ENCODE measurements at places on chromosomes 6 and 20.

GRCh38 chr6:26071135-26071534 is 16.1 kb upstream of the HFE start:
- no peak for DNase-seq

GRCh38 chr20:14384416-14385175 is 47.2 kb upstream of the FLRT3 start:
- DNase-seq = no peak

GRCh38 chr6:109269057-109269456 is 113.2 kb downstream of the CD164 start:
- no peak for DNase-seq

DNA sequence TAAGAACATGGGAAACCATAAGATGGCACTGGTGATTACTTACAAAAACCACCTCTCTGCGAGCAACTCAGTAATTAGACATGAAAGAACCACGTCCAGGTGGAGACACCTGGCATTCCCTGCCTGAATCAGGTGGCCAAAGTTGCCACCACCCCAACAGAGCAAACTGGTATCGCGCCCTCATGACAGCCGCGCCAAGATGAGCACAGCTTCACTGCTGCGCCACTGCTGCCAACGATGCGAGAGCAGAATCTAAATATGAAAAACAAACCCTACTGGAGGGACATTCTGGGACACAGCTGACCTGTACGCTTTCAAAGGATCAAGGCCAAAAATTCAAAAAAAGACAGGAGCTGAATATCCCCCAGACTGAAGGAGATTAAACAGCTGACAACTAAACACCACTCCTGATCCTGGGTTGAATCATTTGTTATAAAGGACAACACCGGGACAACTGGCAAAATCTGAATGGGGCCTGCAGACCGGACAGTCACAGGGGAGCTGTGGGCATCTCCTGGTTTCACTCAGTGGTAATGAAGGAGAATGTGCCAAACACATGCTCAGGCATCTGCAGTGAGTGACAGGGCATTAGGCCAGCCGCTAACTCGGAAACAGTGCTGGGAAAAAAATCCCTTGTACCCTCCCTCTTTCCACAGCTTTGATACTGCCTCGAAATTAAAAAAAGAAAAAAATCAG is 17.4 kb downstream of the CST7 start:
- DNase-seq = no peak

DNA sequence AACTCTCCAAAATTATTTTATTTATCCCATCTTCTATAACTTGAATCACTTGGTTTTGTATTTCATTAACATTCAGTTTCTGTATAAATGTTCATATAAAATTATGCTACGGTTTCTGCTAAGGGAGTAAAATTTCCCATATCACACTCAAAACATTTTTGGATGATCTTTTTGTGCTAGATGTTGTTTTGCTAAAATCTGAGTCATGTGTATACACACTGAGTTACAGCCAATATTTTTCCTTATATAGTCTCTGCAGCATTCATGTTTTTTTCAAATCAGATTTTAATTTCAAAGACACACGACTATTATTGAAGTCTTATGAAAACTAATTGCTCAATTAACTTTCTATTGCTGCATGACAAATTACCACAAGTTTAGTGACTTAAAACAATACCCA is 54.3 kb upstream of the SLC2A12 start:
- no peak for DNase-seq

DNA sequence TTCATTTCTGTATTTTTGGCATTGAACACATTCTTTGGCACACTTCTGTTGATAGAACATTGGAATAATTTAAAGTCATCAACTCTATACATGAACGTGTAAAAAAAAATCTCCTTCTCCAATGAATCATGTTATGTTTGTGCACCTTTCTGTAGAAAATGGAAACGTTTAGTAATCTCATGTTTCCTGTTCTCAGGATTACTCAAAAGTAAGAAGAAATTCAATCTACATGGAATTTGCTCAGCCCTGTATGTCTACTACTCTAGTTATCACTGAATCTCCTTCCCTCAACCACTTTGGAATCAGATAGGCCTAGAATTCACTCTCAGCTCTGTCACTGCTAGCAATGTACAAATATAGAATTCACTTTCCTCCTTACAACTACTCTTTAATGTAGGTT is 103.6 kb downstream of the COL21A1 start:
- no peak for DNase-seq

DNA sequence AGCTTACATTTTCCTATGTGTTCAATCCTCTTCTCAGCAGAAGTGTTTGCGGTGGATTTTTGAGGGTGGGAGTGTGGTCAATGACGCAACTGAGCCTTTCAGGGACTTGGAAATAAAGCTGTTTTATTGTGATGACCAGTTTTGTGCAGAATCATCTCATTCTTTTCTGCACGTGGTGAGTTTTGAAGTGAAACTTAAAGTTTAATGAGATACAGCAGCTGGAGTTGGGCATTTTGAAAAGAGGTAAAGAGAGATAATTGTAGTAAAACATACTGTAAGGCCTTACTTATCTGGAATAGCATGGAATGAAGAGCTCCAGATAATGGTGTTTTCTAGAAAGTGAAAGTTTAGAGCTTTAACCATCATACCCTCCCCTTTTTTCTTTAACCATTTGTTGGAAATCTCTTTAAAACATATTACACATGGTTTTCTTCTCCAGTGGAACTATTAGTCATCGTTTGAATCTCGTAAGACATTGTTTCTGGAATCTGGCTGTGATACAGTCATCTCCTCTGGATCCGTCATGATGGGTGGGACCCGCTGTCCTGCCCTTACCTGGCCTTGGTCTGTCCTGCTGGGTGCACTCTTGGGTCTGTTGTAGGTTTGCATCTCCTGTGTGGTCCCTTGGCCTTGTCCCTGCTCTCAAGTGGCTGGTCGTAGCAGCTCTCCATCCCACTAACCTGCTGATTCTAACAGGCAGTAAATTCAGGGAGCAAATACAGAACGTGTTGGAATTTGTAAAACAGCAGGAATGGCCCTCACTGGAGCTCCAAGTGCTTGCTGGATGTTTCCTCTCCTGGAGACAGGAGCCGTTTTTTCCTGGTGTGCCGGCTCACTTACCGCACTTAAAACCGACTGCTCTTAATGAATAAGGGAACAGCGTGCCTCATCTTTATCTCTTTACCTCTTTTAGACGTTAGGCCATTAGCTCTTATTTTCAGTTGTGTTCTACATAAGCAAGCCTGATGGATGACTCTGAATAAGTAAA is 29.8 kb downstream of the UST start:
- DNase-seq = peak; percentile 51

- no peak for DNase-seq
These were observed 14.7 kb upstream of the CCDC167 start for GRCh38 chr6:37514321-37514771.

DNA sequence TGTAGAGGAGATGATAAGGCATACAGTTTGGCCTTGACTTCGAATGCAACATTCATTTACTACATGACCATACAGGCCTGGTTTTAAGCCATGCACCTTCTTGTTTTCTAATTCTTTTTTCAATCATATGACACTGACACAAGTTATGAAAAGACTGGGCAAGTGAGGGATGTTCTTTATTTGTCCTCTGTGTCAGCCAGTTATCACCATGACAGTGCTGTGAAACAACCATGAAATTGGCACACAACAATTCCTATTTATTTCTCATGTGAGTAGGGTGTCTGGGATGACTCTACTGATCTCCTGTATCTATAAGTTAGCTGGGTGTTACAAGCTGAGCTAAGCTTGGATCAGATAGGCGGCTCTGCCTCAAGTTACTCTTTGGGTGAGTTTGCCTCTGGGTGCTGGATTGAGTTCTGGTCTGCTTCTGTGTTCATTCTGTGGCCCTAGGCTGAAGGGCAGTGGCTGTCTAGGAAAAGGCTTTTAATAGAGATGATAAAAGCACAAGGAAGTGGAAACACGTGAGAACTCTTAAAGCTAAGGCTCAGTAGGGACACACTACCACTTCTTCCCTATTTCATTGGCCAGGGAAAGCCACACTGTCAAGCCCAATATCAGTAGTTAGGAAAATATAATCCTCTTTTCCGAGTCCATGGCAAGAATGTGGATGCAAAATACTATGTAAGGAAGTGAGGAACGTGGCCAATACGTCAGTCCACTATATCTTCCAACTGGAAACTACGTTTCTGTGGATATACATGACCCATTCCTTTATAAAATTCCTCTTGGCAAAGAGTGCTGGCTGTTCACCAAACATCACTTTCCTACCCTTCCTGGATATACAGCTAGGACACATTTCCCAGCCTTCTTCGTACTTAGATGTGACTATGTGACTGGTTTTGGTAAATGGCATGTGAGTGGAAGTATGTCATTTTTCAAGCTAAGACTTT is 126.2 kb upstream of the RNF24 start:
- DNase-seq = no peak

DNA sequence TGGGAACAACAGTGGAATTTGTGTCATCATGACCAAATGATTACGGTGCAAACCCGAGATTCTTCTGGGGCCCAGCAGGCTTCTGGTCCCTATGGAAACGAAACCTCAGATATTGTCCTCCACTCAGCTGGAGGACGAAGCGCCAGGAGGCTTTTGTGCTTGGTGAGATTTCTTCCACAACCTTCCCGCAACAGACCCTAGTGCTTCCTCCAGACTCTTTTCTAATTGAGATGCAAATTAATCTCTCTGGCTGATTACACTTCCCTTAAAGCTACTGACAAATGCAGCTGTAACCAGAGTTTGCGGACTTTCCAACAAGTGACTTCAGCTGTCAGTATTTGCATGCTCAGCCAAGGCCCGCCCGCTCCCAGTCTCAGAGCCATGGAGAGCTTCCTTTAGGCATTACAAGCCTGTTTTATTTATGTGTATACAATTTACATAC is 96.0 kb downstream of the INSM1 start:
- no peak for DNase-seq

- no peak for DNase-seq
These were observed 2.5 kb downstream of the CCDC167 start for GRCh38 chr6:37496951-37497885.

- no peak for DNase-seq
These were observed 158.6 kb downstream of the RNF144B start for GRCh38 chr6:18545726-18546125.

- no peak for DNase-seq
These were observed 247.4 kb downstream of the TBC1D32 start for GRCh38 chr6:121086876-121087275.

DNA sequence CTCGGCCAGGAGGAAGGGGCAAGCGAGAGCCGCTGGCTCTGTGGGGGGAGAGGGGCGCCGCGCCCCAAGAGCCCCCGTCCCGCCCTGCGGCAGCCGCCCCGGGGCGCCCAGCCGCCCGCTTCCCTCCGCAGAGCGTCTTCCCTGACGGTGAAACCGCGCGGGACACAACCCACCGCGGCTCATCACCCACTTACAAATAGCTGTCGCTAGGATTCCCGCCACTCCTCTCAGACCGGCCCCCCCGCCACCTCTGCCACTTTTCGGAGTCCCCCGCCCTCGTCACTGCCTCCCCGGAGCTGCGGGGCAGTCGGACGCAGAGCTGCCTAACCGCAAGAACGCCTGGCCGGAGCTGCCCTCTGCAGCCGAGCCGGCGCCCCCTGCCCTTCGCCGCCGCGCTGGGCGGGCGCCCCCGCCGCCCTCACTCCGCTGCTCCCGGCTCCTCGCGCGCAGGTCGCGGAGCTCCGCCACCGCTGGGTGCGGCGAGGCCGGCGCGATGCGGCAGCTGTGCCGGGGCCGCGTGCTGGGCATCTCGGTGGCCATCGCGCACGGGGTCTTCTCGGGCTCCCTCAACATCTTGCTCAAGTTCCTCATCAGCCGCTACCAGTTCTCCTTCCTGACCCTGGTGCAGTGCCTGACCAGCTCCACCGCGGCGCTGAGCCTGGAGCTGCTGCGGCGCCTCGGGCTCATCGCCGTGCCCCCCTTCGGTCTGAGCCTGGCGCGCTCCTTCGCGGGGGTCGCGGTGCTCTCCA is at the start of gene SLC35D3:
Gene SLC35D3, plus strand, starts transcription at position 366 of the 749 bp plus-strand sequence. Its CDS starts 128 bp downstream, at position 494.
- DNase-seq = peak; percentile 55

DNA sequence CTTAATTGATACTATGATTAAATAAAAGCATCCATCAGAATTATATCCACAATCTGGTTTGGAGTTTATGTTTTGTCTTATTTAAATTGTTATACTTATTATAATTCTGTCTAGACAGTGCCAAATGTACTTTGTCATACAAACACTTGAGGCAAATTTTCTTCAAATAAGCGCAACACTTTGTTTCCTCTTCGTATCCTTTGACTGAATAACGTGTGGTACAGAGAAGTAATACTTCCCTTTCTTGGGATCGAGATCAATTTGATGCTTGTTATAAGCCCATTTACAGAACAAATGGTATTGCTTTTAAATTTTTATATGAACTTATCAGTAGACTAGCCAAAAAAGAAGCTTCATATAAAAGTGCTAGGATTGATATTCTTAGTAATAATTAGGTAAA is 111.0 kb downstream of the ATG5 start:
- DNase-seq = no peak

DNA sequence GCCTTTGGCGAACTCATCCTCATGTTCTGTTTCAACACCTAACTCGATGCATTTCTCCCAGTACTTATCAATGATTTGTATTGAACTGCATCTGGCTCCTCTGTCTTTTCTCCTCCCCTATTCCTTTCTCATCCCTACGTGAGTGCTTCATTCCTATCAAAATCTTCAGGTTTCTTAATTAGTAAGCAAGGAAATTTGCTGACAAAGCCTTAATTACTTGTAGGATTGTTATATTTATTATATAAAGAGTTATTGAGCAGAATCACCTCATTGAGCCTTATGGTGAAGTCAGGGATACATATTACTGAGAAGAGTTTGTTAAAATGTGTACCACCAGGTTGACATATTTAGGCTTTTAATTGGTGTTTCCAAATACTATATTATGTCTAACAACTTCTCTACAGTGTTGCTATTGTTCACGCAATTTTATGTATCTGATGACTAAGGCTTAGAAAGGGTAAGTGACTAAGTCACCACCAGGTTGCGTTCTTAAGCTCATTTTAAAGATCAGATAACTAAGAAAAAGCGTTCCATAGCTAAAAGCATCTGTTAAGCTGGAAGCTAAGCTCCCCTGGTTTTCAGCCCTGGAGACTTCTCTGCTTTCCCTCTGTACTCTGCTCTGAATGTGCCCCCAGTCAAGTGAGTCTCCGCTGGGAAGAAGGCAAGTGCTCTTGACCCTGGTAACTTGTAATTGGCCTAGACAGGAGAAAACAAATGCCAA is 18.9 kb downstream of the SCGN start:
- DNase-seq = no peak

- DNase-seq = no peak
These were observed 19.4 kb downstream of the TBPL1 start for GRCh38 chr6:133972388-133972787.

- DNase-seq = no peak
These were observed 48.4 kb upstream of the ARMC2 start for GRCh38 chr6:108799791-108800190.

Data from right forelimb (tissue), 1 donor.